Activated naive CD4-positive, alpha-beta T cell (primary cell): ENCODE measurements at places on chromosomes 6 and 20.

- no peak for DNase-seq
These were observed 75.2 kb upstream of the MYL9 start for GRCh38 chr20:36466089-36466488.

DNA sequence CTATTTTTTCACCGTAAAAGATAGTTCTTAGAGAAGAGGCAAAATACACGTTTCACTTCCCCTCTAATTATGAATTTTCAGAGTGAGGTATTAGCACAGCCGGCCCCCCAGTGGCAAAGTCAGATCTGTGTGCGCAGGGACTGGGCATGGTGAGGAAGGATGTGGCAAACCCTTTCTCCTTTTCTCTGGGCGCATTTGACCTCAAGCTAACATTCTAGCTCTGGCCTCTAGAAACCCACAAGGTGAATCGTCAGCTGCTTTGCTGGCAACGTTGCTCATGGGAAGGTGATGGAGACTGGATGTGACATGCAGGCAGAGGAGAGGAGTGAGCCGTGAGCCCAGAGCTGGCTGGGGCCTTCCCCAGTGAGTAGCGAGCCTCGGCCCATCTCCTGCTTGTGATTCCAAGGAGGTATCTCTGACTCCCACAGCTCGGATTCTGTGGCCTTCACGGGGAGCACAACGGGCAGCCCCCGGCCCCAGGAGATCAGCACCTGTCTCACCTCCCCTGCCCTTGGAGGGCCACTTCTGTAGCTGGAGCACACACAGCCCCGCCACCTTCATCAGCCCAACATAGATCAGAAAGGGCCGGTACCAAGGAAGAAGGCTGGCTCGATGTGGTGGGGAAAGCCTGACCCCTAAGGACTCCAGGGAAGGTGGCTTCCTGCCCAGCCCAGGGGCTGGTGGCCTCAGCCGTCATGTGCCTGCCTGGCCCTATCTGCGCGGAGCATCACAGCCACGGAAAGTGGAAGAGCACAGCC is 152.8 kb downstream of the TAF4 start:
- DNase-seq: no peak

DNA sequence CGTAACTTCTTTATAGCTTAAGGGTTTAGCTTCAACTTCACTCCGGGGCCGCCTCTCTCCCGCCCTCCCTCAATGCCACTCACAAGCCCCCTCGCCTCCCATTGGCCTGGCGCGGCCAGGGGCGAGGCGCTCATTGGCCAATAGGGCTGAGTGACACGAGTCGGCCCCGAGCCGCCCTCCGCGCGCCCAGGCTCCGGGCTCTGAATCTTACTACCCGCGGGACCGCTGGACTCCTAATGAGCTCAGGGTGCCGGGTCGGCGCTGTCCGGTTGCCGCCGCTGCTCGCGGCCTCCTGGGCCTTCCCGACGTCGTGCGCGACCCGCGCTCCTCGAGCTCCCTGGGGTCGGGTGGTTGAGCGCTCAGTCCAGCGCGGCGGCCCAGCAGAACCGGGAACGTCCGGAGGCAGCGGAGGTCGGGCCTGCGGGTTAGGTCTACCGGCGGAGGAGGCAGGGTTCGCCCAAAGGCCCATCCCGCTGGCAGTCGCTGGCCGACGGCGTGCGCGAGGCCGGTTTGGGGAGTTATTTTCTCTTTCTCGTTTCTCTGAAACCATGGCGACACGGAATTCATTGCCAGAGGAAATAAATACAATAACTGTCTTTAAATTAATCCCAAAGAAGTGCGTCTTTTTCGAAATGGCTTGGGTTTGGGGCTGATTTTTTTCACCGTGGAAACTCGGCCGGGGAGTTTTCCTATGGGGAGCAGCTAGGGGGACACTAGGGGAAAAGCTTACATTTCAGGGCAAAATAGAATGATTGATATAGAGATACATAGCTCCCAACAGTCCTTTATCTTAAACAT is at the start of gene SIM1:
Gene SIM1 (minus strand): TSS at position 19 of the 798 bp plus-strand sequence. CDS start 1,453 bp downstream, outside the sequence.
- DNase-seq: no peak

GRCh38 chr6:96926425-96926824 is 1.9 kb downstream of the KLHL32 start:
- DNase-seq: no peak

DNA sequence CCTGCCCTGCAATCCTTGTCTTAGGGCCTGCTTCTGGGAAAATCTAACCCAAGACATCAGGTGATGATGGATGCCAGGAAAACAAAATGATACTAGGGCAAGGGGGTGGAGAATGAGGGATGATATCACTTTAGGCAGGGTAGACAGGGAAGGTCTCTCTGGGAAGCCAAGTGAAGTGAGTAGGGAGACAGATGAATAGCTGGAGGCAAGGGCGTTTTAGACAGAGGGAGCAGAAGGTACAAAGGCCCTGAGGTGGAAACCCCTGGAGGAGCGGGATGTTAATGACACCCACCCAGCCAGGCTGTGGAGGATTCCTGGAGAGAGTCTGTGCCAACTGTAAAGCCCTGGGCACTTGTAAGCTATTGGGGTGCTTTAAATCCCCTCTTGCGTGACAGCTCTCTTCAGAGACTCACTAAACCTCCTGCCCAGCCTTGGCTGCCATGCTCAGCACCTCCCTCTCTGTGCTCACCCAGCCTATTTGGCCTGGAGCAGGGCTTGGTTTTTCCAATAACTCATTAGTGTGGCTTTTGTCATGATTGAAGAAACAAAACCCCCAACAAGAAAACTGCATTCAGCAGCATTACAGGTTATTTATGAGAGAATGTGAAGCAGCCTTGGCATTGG is 12.4 kb upstream of the MDGA1 start:
- DNase-seq: no peak
